ENCODE measurements at places on chromosomes 13 and 19.

DNA sequence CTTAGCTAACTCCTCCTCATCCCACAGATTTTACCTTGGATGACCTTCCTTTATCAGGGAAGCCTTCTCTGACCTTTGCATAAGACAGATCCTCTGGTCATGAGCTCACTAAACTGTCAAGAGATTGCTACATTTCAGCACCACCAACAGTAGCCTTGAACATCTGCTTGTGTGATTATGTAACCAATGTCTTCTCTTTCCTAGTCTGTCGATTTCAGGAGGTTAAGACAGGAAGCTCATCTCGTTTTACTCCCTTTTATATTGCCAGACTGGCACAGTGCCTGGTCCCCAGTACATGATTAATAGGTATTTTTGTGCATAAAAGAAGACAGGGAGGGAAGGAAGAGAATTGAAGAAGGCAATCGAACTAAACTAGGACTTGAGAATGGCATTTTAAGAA, 1697.7 kb downstream of the EFNB2 start:
- DNase-seq, result no peak

DNA sequence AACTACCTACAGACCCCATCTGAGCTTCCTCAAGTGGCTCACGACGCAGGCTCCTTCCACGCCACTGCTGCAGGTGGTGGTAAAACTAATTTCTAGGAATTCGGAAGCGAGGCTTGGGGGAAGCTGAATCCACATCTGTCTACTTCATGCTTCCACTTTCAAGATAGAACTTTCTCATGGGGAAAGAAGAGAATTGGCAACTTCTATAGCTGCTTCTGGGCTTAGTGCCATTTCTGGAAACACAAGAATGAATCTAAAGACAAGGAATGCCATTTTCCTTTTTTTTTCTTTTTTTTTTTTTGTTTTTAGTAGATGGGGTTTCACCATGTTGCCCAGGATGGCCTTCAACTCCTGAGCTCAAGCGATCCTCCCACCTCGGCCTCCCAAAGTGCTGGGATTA, 2.8 kb upstream of the NLRP12 start:
- DNase-seq, result no peak

DNA sequence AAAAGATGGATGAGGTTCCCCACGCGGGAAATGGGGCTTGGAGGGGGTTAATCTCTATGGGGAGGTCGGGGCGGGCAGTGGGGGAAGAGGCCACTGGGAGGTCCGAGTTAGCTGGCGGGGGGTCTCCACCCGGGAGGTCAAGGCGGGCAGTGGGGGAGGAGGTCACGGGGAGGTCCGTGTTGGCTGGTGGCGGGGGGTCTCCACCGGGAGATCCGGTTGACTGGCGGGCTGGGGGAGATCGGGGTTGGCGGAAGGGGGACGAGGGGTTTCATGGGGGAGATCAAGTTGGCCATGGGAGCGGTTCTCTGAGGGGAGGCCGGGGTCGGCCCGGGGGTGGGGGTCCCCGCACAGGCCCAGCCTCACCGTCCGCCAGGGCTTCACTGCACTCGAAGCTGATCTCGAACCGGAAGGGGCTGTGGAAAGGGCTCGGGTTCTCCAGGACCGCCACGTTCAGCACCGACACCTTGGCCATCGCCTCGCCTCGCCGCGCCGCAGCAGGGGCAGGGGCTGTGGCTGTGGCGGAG, 342 bp downstream of the ASF1B start:
- no peak for DNase-seq

DNA sequence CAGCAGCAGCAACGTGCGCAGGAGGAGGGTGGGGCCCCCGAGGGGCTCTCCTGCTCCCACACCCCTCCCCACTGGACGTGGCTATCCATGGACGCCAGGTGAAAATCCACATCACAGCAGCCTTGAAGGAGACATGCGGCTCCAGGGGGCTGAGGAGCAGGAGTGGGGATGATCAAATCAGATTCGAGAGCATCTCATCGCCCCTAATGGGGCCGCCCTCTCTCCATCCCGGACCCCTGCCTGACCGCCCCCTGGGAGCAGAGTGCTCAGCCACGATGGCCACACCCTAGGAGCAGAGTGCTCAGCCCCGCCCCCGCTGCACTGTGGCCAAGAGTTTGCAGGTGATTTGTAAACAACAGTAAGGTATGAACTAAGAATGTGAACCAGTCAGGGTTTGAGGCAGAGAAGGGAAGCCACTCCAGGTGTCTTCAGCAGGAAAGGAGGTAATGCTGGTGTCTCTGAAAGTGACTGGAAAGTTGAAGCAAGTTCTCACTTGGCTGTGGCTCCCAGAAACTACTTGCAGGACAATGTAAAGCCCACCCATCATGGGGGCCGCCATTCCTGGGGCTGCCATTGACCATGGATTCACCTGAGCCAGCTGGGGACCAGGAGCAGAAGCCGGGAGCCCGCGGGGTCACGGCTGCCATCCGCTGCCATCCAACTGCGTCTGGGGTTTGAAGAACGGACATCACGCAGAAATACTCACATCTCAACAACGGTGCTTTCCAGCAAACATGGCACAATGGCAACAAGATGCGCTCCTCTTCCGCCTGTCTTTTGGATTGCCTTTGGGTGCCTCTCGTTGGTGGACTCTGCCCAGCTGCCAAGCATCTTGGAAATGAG, 71.8 kb downstream of the SPACA7 start:
- DNase-seq, result no peak

DNA sequence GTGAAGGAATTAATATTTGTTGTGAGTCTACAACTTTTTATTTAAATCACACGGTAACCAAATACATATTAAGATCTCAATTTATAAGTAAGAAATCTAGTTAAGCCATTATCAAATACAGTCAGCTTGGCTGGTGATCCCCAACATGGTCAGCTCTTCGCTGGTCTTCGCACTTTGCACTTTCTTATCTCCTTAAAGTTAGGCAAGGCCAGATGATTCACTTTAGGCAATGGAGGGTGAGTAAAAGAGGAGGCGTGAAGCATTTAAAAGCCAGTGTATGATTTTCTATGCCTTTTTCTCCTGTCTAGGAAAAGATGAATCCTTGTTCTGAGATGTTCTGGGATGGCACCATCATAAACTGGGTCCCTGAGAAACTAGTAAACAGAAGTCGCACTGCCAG, 793.7 kb upstream of the ARGLU1 start:
- no peak for DNase-seq

DNA sequence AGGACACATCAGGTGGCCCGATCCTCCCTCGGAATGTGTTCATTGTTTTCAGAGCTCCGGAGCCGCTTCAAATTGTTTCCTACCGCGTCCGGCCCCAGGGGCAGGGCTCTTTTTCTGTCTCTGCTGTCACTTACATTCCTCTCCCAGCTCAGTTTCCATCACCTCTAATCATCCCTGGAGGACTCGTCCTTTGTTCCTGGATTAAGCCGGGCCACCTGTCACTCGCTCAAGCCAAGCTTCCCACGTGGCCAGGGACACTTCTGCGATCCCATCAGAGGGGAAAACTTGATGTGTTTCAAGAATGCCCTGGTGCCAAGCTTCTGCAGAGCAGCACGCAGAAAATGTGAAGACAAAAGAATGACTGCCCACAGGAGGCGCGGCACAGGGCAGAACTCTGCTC, 13.5 kb downstream of the IL17D start:
- no peak for DNase-seq

DNA sequence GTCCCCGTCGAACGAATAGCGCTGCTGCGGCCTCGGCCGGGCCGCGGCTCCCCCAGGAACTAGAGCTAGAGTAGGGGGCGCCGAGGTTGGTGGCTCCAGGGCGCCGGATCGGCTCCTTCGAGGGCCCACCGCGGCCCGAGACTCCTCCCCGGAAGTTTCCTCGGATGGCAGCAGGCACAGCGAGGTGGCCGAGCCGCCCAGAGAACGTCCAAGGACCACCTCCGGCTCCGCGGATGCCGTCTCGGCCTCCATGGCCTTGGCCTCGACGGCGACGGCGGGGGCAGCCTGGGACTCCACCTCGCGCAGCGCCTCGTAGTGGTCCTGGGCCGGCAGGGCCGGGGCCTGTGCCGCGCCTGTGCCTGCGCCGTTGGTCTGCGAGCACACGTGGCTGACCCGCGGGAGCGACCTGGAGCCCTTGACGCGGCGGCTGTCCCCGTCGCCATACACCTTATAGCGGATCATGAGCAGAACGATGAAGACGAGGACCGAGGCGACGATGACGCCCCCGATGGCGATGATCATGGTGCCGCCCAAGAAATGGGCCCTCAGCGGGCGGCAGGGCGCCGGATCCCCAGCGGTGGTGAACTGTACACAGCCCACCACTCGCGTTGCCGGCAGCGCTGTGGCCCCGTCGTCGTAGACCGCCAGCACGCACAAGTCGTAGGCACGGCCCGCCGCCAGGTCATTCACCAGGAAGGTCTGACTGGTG, 11.8 kb downstream of the IFNL1 start:
- DNase-seq, result no peak

- no peak for DNase-seq
Measured at GRCh38 chr13:84405286-84405685, 523.0 kb upstream of the SLITRK1 start.

DNA sequence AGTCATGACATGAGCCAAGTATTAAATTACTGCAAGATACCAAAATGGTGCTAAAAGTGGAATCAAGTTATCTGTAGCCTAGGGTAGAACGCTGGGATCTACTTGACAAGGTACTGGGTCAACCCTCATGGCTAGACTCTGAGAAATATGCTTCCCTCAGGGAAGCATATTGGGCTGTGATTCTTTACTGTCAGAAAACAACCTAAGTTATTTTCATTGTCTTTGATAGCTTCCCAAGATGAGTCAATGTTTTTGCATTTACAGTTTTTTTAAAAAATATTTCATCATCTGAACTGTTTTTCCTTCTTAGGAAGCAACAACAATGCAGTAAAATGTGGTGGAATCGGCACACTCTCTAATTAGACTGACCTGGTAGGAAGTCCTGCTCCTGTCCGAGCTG, 218.0 kb downstream of the RGCC start:
- no peak for DNase-seq

GRCh38 chr13:101209206-101209893, 207.0 kb downstream of the NALCN start:
- DNase-seq, result no peak
